ENCODE measurements at places on chromosomes 3 and 15.
A peak's percentile ranks its signal among the peaks of the same experiment; 100 is the strongest.

- DNase-seq = peak; percentile 16
Measured at GRCh38 chr15:52309154-52309548, 13.5 kb upstream of the MYO5C start.

DNA sequence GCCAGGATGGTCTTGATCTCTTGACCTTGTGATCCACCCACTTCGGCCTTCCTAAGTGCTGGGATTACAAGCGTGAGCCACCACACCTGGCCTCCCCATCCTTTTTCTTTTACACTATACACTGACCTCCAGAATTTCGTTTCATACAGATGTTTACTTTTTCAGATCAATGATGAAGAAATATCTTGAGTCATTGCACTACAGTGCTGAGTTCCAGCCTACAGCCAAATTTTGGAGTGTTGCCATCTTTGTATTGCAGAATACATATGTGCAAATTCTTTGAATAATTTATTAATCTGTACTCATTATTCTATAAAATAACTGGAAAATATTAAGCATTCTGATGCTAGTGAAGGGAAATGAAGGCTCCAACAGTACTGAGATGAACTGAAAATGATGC is 12.5 kb downstream of the ZPLD1 start:
- DNase-seq = no peak

DNA sequence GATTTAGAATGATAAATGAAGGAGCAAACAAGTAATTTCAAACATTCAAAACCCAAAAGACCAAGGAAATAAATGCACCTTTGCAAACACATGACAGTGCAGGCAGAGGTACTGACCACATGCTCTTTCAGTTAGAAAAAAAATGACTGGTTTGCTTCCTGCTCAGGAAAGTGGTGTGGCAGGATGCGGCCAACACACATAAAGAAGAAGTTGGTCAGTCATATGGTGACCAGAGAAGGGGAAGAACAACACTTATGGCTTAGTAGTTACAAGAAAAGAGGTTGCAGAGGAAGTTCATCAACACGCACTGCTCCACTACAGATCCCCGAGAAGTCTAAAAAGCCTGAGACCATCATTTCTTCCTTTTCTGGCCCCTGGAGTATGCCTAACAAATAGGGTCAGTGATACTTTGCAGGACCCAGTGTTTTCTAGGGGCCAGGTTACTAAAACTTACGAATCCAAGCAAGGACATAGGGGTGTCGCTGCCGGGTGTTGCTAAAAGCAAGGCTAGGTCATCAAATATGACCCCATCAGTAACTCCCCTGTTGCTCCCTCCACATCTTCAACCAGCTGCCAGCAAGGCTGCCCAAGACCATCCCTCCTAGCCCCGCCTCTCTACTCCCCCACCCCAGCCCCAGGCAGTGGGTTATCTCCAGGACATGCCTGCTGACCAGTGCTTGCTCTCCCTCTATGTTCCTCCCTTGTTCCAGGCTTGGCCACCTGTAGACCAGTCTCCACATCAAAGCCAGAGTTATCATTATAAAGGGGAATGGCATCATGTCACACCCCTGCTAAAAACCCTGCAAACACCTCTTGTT is 11.2 kb downstream of the ATP8B4 start:
- DNase-seq = no peak

GRCh38 chr3:172911142-172911541 is 160.6 kb downstream of the ECT2 start:
- DNase-seq = no peak

DNA sequence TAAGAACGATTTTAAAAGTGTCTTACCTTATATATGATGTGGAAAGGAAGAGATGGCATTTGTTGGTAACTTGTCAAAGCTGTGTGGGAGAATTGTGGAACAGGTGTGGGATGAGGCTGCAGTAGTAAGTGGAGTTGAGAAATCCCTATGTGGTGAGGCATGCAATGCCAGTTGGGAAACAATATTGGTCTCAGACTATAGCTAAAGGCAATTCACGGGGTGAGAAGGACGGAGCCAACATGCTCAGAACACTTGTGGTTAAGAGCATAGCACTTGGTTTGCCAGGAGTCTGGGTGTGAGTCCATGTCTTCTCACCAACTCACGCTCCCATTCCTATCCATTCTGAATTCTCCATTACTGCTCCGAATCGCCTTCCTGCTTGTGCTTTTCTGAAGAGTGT is 615.6 kb upstream of the ADAMTS9 start:
- no peak for DNase-seq

GRCh38 chr3:133753779-133754164 is 7.6 kb downstream of the TF start:
- no peak for DNase-seq

DNA sequence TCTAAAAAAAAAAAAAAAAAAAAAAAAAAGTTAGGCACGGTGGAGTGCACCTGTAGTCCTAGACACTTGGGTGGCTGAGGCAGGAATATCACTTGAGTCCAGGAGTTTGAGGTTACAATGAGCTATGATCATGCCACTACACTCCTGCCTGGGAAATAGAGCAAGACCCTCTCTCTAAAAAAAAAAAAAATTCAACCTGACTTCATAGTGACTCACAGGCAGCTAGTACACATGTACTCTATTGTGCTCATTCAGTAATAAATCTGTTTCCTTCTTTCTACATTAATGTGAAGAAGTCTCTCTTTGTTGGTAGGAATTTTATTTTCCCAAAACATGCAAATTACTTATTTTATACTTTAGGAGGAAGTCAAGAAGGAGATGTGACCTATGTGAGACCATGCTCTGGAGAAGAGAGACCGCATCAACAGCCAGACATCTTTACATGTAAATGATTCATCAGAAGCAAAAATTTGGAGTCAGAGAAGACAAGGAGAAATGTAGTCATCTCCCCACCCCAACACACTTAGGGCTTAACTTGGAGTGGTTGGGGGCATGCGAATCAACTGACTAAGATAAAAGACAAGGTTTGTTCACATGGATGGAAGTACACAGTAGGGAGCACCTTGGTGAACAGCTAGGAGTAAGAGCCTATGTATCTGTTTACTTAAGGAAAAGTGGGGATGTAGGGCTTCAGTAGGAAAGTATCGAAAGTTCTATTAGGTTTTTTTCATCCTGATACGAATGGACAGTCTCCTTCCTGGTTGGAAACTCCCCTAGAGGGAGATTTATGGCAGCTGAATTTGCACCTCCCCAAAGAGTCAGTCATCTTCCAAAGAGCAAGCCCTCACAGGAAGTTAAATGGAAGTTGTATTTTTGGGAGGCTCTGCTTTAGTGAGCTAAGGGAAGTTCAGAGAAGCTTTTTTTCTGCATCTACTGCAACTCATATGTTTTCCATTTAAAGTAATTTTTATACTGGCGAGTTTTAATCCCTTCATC is 23.0 kb upstream of the NMD3 start:
- DNase-seq = no peak

GRCh38 chr3:78580681-78581080 is 1187.1 kb downstream of the ROBO1 start:
- DNase-seq = no peak

- DNase-seq = no peak
Measured at GRCh38 chr15:48406911-48407310, 75.7 kb downstream of the DUT start.

DNA sequence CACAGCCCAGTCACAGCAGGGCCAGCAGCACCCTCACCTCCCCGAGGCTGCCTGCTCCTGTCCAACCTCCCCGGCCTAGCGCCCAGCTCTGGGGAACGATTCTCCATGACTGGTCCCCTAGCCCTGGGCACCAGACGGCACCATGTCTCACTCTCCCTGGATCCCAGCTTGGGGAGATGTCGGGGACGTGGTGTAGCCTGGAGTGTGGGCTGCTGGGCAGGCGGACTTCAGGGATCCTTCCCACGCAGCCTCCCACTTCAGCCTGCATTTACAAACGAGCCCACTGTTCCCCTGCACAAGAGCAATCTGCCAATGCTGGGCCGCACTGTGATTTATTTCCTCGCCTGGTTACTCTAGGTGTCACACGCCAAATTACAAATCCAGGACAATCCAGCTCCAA is 31.3 kb downstream of the NUP210 start:
- no peak for DNase-seq

GRCh38 chr3:159600291-159600690 is 388.3 kb upstream of the IL12A start:
- no peak for DNase-seq

DNA sequence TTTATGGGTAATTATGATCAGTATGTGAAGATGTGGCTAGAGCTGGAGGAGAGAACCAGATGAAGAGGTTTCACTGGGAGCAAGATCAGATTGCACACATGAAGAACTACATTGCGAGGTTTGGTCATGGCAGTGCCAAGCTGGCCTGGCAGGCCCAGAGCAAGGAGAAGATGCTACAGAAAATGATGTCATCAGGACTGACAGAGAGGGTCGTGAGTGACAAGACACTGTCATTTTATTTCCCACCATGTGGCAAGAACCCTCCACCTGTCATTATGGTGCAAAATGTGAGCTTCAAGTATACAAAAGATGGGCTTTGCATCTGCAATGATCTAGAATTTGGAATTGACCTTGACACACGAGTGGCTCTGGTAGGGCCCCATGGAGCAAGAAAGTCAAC is 168.3 kb downstream of the C3orf38 start:
- no peak for DNase-seq

DNA sequence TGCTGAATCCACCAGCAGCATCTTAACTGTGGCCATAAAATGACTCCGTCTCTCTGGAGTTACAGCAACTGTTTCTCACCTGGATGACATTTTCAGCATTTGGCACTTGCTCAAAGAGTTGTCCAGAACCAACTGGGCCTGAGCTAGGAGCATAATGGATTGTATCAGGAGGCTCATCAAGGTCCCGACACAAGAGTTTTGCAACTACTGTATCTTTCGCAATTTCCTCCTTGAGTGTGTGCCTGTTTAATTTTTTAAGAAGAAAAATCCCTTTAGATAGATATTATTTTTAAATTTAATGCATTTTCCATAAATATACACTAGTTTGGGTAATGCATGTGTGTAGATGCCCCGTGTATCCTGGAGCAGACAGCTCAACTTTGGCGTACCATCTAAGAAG is 44.3 kb upstream of the C3orf49 start:
- DNase-seq = no peak
